ENCODE measurements at places on chromosomes 2 and 18.
A peak's percentile ranks its signal among the peaks of the same experiment; 100 is the strongest.

GRCh38 chr2:130839011-130839780 lies 2.5 kb downstream of the ARHGEF4 start:
- DNase-seq: no peak

GRCh38 chr18:13984080-13984479 lies 68.7 kb upstream of the MC2R start:
- no peak for DNase-seq

DNA sequence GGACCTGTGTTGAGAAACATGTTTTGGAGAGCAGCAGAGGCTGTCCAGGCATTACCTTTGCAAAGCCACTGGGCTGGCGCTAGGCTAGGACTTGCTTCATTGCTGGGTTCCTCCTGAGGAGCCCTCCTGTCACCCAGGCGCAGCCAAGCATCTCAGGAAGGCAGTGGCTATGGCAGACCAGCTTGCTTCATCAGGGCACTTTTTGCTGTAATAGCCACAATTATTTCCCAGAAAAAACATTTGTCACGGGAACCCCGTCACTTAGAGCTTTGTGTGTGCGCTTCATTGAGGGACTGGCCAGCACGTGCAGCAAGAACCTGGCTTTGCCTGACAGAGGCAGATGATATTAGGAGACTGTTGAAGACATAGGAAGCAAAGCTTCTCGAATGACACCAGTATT lies 36.4 kb downstream of the SLC20A1 start:
- no peak for DNase-seq

DNA sequence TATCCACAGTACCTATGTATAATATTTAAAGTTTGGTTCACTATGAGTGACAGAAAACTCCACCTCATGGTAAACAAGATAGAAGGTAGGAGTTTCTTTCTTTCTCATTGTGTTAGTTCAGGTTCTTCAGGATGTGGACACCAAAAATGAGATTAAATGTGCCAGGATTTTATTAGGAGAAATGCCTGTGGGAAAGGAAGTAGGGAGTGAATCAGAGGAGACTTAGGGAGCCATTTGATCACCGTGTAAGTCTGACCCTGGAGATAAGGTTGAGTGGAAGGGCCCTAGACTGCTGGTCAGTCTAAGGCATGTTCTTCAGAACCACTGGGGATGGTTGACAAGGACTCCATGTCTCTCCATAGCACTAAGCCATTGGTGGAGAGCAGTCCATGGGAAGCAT lies 8.1 kb downstream of the AOX1 start:
- DNase-seq: no peak

DNA sequence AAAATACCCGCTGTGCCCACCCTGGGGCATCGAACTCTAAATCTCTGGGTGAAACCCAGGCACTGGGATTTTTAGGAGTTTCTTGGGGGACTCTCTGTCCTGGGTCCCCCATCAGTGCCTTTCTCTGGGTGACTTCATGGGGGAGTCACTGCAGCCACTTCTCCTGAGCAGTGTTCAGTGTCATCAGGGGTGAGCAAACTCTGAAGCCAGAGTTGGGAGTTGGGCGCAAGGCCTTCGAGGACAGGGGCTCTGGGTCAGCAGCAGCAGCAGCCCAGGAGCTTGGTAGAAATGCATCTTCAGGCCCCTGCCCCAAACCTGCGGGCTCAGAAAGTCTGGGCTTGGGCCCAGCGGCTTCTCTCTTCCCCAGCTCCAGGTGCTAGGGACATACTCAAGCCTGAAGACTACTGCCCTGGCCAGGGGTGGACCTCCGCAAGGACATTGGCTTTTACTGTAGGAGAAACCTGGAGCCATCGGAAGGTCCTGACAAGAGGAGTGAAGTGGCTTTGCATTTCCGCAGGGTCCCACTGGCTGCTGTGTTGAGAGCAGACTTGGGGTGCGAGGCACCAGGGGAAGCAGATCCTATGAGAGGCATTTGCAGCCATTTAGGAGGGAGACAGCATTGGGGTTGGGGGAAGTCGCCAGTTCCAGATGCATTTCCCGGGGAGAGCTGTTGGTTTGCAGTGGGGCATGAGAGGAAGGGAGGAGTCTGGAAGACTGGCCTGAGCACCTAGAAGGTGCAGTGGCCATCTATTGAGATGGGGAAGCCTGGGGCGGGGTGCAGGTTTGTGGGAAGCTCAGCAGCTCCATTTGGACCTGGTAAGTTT lies 51.5 kb upstream of the FAHD2A start:
- DNase-seq: no peak

DNA sequence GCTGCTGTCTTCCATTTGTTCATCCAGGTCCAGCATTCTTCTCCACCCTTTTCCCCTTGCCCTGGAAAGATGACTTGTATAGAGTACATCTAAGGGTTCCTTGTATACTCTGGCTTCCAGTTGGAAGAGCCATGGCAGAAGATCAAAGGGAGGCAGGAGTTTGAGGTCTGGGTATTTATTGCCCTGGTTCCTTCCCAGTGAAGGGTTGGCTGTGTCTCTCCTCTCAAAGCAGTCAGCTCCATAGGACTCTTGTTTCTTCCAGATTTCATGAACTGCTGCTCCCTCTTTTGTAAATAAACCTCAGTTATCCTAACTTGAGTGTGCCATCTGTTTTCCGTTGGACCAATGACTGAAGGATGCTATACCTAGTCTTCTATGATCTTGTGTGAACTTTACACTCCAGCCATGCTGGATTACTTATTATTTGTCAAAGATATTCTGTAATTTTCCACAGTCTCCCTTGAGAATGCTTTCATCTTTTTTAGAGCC lies 6.4 kb downstream of the BBS5 start:
- no peak for DNase-seq

DNA sequence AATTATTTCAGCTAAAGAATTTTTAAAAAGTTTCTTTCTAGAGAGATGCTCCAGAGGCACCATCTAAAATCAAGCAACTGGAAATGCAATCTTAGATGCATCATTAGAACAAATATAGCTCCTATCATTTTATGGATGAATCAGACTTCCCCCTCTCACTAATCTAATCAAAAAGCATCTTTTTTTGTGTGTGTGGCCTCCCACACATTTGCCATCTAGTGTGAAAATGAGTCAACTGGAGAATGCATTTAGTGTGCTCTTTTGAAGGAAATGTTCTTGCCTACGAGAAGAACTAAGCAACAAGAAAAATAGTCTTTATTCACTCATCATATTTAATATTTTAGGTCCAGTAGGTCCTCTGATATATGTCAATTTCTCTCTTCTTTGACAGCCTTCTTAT lies 39.5 kb upstream of the FIGN start:
- DNase-seq: no peak

DNA sequence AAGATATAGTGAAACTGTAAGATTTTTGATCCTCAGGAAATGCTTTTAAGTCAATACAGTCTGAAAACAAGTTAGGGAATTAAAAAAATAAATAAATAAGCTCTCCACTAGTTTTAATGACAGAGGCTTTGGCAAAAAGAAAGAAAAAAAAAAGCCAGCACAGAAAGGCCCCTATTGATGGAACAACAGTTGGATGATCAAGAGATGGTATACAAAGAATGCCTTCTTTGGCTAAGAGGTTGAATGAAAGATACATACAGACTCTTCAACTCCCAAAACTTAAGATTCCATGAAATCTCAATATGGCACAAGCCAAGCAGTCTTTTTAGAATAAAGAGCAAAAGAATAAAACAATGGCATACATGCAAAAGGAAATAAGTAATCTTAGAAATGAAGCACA lies 64.0 kb upstream of the GALNT5 start:
- DNase-seq: no peak

DNA sequence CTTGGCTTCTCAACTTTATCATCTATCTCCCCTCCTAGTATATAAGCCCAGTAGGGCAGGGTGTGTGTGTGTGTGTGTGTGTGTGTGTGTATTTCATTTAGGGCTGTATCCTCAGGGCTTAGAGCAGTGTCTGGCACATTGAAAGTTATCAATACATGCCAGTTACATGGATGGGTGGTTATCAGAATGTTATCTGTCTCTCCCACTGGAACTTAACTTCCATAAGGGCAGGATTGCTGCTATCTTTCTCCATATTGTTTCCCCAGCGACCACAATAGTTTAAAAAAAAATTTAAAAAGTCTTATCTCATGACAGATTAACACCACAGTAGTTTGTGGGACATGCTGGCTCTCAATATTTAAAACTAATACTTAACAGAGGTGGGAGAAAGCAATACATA lies 488.9 kb downstream of the PLCL1 start:
- DNase-seq: no peak

GRCh38 chr18:35923939-35924684 lies 48.4 kb upstream of the RMP24 start:
- DNase-seq: no peak

GRCh38 chr2:68926796-68927195 lies 25.9 kb downstream of the GKN2 start:
- no peak for DNase-seq

DNA sequence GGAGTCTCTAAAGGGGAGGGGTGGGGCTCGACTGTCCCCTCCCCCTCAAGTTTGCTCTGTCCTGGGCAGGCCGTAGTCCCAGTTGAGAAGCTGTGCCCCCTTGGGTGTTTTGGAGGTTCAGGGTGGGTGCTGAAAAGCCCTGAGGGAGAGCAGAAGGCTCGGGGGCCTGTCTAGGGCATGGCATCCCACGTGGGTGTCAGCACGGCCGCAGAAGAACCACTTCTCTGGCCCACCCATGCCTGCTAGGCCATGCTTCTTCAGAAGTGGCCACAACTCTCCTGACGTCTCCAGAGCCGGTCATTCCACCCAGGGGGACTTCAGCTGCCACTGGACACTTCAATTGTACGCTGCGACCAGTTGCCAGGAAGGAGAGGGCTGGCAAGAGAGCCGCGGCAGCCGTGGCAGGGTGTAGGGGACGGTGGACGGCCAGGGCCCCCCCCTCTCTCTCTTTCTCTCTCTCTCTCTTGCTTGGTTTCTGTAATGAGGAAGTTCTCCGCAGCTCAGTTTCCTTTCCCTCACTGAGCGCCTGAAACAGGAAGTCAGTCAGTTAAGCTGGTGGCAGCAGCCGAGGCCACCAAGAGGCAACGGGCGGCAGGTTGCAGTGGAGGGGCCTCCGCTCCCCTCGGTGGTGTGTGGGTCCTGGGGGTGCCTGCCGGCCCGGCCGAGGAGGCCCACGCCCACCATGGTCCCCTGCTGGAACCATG lies at the start of gene INPP5D:
Gene INPP5D, plus strand, starts transcription at position 546 of the 704 bp plus-strand sequence. Its CDS starts 137 bp downstream, at position 683.
- peak; percentile 83 for DNase-seq

DNA sequence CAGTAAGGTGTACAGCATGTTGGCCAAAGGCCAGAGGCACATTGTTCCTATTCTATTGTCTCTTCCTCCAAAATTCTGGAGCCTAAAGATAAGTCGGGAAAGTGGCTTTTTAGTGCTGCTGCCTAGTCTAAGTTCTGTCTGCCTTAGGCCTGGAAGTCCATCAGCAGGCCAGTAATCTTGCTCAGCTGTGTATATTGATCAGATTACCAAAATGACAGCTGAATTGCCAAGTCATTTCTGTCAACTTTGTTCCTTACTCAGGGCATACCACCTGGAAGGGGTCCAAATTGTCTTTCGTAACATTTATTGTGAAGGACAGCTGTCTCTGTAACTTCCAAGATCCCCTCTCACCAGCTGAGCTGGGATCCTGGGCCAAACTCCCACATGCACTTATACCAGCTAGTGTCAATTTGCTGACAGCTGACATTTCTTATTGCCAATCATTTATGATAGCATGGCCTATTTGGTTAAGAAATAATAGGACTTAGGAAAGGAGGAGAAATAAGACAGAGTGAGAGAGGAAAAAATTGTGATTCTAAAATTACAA lies 116.8 kb upstream of the FSHR start:
- no peak for DNase-seq
